ENCODE measurements at places on chromosomes 7 and 10. TPM values are rescaled to one million over a fixed set of nuclear protein-coding genes. Genes with fewer than 3 reads are reported as not detected.

SORCS1 gene
- 48.9 TPM for total RNA-seq

C1GALT1 gene
- 46.1 TPM for total RNA-seq

DNA sequence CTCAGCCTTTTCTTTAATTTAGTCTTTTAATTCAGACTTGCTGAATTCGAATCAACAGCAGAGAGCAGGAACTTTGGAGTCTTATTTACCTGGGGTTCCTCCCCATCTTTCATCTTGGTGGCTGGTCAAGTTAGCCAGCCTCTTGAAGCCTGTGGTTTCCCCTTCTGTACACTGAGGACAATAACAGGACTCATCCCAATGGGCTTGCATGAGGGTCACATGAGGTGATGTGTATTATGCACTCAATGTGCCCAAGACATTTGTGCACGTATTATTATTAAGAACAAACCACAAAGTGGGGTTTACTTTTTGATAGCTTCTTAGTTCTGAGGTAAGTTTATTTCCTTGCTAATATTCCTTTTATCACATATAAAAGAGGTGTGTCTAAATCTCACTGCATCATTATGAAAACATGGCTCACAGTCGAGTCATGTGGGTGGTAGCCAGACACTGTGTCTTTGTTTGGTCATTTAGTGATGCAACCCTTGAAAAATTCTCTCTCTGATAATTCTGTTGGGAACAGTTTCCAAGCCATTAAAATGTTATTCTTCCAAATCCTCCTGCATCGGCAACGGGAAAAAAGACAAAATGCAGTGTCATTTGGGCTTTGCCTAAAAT is 86.5 kb upstream of the GRB10 start:
- no peak for DNase-seq

DNA sequence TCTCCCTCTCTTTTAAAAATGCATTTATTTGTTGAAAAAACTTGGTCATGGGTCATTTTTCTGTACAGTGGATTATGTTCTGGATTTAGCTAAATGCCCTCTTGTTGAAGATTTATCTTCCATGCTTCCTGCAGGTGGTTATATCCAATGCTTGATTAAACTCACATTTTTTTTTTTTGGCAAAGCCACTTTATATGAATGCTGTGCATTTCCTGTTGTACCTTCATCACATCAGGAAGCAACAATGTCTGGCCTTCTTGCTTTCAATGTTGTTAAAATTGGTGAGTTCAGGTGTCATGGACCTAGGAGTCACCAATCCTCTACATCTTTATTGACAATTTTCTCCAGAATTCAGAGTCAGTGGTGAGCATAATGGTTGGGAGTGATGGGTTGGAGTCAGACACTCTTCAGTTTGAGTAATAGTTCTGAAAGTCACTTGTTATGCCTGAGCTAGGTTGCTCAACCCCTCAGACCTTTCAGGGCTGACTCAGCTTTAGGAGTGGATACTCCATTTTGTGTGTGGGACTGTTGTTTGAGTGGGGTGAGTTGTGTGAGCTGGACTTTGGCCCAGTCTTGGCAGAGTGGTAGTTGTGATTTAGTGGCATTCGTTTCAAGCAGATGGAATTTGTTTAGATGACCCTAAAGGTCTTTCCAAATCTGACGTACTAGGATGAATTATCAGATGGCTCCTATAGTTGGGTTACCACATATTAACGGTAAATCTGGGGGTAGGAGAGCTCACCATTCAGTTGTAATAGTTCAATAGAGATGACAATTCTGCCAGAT is 213.5 kb upstream of the ZNF32 start:
- DNase-seq: no peak

DNA sequence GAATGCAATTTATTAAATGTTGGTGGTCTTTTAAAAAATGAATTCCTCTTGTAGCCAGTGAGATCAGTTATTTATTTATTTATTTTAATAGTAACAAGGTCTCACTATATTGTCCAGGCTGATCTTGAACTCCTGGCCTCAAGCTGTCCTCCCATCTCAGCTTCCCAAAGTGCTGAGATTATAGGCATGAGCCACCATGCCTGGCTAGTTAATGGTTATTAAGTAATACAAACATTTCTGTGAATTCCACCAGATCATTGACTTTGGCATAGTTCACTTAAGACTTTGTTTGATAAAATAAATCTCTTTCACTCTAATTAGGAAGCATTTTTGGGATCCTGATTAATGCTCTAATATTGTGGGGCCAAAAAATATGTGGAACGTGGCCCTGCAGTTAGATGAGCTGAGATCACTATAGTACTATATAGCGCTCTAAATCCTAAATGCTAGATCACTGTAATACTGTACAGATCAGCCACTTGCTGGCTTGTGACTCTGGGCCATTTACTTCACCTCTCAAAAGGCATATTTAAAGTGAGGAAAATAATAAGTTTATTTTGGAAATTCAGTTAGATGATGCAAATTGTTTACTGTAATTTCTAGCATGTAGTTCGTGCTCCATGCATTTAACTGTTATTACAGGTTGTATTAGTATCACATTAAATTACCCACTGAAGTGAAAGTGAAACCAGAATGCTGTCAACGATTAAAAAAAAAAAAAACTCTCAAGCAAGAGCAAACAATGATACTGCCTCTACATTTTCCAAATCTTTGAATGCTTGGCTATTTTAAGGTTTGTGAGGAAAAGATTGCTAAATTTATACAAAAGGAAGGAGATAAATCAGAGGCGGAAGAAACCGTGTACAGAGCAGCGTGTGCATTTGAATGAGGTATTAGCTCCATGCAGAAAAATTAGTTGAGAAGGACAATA is 15.9 kb upstream of the FAS start:
- DNase-seq: no peak

Measured in SJCRH30 (cell line).